ENCODE measurements at places on chromosomes 1 and 21.

- H3K4me1 ChIP-seq: no peaks in the 10 kb centered on the region
- H3K4me3 ChIP-seq: no peak overlapping the region
- no peak overlapping the region for H3K27ac ChIP-seq
- no peaks in the 10 kb centered on the region for H3K36me3 ChIP-seq
- ATAC-seq: no peak
These were observed 83.6 kb upstream of the NFIA start for GRCh38 chr1:60998786-60999185.

GRCh38 chr1:59185163-59185860 is 111.6 kb upstream of the FGGY start:
- no peaks in the 10 kb centered on the region for H3K36me3 ChIP-seq
- no peak for ATAC-seq
- H3K27me3 ChIP-seq: no peaks in the 10 kb centered on the region
- no peaks in the 10 kb centered on the region for H3K4me1 ChIP-seq
- no peak overlapping the region for H3K27ac ChIP-seq

GRCh38 chr1:207901041-207901653 is 9.8 kb downstream of the CD34 start:
- ATAC-seq: no peak
- H3K36me3 ChIP-seq: no peaks in the 10 kb centered on the region
- no peak overlapping the region for H3K27ac ChIP-seq
- H3K4me3 ChIP-seq: no peak overlapping the region
- H3K27me3 ChIP-seq: no peaks in the 10 kb centered on the region

- peak overlapping the region; percentile 92 for H3K4me3 ChIP-seq
- no peak overlapping the region for H3K27ac ChIP-seq
- peaks cover 22% of the 10 kb centered on the region for H3K36me3 ChIP-seq
- H3K27me3 ChIP-seq: no peaks in the 10 kb centered on the region
- no peak for ATAC-seq
These were observed 1.6 kb downstream of the DPH2 start for GRCh38 chr1:43971336-43971980.

DNA sequence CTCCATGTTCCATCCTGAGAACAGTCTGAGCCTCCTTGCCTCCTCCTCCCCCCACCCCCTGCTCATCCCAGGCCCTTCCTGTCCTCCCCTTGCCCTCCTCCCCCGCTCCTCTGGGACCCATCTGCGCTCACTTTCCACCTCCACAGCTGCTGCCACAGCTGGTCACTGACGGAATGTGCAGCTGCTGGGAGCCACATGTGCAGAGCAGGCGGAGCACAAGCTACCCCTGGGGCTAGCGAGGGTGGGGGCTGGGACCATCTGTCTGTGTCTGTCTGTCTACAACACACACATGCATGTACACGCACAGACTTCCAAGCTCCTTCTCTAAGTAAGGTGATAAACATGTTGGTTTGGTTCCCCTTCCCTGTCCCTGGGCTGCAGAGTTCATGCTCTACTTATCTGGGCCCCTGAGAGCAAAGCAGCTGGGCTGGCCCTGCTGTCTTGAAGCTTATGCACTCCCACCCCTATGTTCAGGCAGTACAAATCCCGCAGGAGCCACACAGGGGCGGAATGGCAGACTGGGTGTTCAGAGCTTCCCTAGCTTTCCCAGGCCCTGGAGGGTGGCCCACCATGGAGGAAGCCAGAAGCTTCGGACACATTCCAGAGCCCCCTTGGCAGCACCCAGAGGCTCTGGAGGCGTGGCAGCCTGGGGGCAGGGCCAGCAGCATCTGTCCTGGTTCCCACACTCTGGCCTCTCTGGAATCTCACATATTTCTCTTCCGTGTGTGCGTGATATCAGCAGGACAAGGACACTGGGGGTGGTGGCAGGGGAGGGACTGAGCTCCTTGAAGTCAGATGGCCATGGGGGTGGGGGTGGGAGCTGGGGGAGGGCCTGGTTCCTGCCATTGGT is 7.0 kb upstream of the HEYL start:
- no peaks in the 10 kb centered on the region for H3K4me1 ChIP-seq
- no peak overlapping the region for H3K4me3 ChIP-seq
- peak; percentile 34 for ATAC-seq

- no peak overlapping the region for H3K4me3 ChIP-seq
- H3K36me3 ChIP-seq: peaks cover 19% of the 10 kb centered on the region
- H3K4me1 ChIP-seq: peaks cover 59% of the 10 kb centered on the region
- ATAC-seq: no peak
- peak overlapping the region; percentile 45 for H3K27ac ChIP-seq
These were observed 19.0 kb downstream of the BACE2 start for GRCh38 chr21:41186755-41187536.

DNA sequence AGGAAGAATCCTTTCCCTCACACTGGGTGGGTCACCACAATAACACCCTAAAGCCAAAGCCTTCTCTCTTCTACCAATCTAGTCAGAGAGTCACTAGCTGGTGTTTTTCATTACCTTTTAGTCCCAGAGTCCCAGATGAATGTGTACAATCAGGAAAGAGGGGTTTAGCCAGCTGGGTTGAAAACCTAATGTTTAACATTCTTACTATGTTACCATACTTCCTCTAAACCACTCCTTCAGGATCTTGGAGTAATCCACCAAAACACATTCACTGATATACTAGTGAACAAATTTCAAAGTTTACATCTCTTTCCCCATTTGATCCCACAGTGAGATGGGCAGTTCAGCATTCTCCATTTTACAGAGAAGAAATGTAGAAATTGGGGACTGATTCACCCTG is 9.7 kb downstream of the LPAR3 start:
- no peaks in the 10 kb centered on the region for H3K4me1 ChIP-seq
- no peak for ATAC-seq
- no peak overlapping the region for H3K4me3 ChIP-seq
- peaks cover 13% of the 10 kb centered on the region for H3K36me3 ChIP-seq
- no peak overlapping the region for H3K27ac ChIP-seq
- H3K27me3 ChIP-seq: peaks cover 5% of the 10 kb centered on the region

DNA sequence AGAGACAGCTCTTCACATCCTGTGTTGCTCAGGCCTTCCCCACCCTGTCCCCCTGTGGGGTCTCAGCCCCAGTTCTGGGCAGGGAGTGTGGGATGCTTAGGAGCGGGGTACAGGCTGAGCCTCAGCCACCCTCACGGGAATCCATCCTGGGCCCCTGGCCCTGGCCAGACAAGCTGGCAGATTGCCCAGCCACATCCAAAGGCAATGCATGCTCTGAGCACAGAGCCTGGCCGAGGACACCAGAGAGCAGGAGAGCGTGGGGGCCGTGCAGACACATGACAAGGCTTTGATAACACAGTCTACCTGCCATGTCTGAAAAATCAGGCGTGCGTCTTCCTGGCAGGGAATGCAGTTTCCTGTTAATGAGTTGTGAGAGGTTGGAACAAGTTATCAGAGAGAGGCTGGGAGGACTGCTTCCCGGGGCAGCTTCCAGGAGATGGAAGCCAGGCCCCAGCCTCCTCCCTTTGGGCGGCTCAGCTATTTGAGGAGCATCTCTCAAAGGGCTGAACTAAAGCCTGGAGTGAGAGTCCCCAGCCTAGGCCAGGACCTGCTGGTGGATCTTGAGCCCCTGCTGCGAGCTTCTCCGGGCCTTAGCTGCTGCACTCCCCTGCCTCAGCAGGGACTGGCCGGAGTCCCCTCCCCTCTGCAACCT is 72.2 kb upstream of the SELENON start:
- H3K36me3 ChIP-seq: no peaks in the 10 kb centered on the region
- H3K27me3 ChIP-seq: peaks cover 99% of the 10 kb centered on the region
- no peak for ATAC-seq
- H3K27ac ChIP-seq: no peak overlapping the region

GRCh38 chr1:79827446-79827845 is 820.9 kb upstream of the ADGRL4 start:
- H3K27ac ChIP-seq: no peak overlapping the region
- H3K27me3 ChIP-seq: no peaks in the 10 kb centered on the region
- no peaks in the 10 kb centered on the region for H3K4me1 ChIP-seq
- ATAC-seq: no peak
- H3K36me3 ChIP-seq: no peaks in the 10 kb centered on the region

GRCh38 chr1:218633238-218633988 is 288.3 kb downstream of the TGFB2 start:
- no peak overlapping the region for H3K4me3 ChIP-seq
- ATAC-seq: no peak
- H3K36me3 ChIP-seq: no peaks in the 10 kb centered on the region
- H3K27me3 ChIP-seq: peaks cover 8% of the 10 kb centered on the region
- H3K4me1 ChIP-seq: no peaks in the 10 kb centered on the region

DNA sequence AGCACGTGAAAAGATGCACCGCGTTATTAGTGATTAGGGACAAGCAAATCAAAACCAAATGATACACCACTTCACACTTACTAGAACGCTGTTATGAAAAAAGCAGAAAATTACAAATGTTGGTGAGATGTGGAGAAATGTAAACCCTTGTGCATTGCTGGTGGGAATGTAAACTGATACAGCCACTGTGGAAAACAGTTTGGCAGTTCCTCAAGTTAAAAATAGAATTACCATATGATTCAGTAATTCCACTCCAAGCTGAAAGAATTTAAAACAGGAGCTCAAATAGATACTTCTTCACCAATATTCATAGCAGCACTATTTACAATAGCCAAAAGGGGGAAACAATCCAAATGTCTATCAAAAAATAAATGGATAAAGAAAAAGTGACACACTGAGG is 10.3 kb upstream of the EVI5 start:
- no peaks in the 10 kb centered on the region for H3K36me3 ChIP-seq
- no peaks in the 10 kb centered on the region for H3K4me1 ChIP-seq
- no peaks in the 10 kb centered on the region for H3K27me3 ChIP-seq

DNA sequence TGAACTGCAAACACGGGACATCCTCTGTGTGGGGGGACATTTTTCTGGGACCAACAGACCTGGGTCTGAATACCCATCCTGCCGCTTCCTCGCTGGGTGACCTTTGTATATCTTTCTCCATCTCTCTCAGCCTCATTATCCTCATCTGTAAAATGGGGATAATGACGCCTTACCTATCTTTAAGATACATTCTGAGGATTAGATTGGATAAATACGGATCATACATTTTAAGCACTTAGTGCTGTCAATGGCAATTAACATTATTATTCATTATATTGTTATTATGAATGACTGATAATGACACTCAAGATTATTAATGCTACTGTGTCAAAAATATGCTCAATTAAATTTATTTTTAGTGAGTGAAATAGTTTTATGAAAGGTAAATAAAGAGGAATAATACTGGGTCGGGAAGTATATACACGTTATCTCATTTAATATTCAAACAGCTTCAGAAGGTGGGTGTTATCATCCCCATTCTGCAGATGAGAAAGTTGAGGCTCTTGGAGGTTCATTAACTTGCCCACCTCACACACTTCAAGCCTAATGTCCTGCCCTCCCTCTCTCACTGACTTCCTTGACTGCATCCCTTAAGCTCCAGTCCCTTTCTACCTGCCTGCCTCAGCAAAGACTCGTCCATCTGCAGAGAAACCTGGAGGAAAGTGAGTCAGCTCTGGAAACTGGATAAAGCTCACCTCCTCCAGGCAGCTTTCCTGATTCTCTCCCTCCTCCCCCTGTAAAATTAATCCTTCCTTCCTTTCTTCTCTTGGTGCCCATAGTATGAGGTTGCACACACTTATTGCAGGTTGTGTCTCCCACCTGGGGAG is 120.7 kb upstream of the JUN start:
- H3K27me3 ChIP-seq: no peaks in the 10 kb centered on the region
- no peak for ATAC-seq
- H3K4me1 ChIP-seq: peaks cover 12% of the 10 kb centered on the region
